ENCODE measurements at places on chromosomes 6 and 20. TPM values are rescaled to one million over a fixed set of nuclear protein-coding genes. Genes with fewer than 3 reads are reported as not detected.

Gene SLC22A16
- 0.06 TPM for polyA plus RNA-seq

Gene DEFB132
- not detected for polyA plus RNA-seq

Gene CLPSL2
- not detected for polyA plus RNA-seq

Gene TRMT6
- 11.1 TPM for polyA plus RNA-seq

Gene LPA
- not detected for polyA plus RNA-seq

Gene C20orf141
- not detected for polyA plus RNA-seq

Gene SMIM26
- 83.1 TPM for polyA plus RNA-seq

Gene OPN5
- polyA plus RNA-seq: 0.15 TPM

Gene TRIM10
- 0.48 TPM for polyA plus RNA-seq

Gene SLC35F1
- polyA plus RNA-seq: 1.5 TPM

Gene MATN4
- polyA plus RNA-seq: 0.57 TPM
